ENCODE measurements at places on chromosomes 5 and 9.

DNA sequence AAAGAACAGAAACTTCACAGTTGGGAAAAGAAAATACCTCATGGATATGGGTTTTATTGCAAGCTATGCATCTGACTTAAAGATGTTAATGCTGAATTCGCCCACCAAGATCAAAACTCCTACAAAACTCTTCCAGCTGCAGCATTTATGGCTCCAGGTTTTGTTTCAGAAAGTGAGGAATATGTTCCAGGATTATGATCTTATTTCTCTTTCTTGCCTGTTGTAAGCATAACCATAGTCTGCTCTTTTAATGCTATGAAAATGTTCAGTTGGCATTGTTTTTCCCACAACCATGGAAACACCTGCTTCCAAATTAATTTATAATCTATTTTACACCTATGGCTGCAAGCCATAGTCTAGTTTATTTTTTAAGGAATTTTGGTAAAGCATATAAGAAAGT is 34.9 kb upstream of the FST start:
- no peak for DNase-seq

DNA sequence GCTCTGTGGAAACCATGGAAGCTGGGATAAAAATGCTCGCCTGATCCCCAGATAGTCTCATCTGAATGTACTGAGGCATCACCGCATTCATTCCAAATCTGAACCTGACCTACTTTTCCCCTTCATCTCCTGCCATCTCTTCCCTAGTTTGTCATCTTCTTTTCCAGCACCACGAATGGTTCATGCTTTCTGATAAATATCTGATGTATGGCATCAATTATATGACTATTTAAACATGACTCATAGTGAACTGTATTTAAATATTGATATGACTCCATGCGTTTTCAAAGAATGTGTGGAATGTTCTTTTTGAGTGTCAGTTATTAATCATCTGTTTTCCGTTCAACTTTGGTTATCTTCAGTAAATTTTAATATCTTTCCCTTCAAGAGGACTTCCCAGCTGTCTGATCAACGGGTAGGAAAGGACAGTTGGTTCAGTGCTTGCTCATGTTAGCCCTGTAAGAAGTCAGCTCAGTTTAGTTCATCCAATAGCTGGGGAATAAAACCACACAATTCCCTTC is 21.1 kb downstream of the BASP1 start:
- no peak for DNase-seq

DNA sequence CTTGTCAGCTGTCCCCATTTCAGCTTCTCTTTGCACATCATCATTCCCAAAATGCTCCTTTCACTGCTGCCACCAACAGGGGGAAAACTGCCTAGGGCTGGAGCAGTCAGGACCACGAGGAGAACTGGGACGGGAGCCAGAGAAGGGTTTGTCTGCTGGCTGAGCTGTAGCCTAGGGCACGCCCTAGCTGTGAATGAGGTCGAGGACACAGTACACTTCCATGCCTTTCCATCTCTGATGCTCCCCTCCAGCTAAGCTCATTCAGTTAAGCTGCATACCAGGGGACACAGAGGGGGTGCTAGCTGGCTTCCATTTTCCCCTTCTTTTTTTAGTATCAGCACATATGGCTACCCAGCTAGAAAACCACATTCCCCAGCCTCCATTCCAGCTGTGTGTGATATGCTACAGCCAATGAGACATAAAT is 64.7 kb downstream of the STK10 start:
- DNase-seq: no peak

- no peak for DNase-seq
Observed at GRCh38 chr9:21450733-21451394, 10.6 kb downstream of the IFNA1 start.

GRCh38 chr9:121563425-121563824 is 63.8 kb upstream of the GGTA1 start:
- no peak for DNase-seq

DNA sequence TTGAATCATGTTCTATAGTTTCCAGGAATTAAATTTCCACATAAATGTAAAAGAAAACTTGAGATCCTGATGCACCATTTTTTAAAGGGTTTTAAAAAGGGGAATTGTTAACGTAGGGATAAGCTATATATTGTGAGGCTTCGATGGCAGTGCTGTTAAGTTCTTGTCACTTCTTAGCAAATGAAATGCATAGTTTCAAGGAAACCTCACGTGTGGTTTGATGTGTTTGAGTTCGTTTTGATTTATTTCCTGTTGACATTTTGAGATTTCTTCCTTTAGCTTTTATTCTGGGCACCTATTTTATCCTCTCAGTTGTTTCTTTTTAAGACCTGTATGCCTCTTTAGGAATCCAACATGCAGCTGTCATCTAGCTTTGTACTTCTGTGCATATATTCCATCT is 301.0 kb downstream of the DOCK8 start:
- DNase-seq: no peak

DNA sequence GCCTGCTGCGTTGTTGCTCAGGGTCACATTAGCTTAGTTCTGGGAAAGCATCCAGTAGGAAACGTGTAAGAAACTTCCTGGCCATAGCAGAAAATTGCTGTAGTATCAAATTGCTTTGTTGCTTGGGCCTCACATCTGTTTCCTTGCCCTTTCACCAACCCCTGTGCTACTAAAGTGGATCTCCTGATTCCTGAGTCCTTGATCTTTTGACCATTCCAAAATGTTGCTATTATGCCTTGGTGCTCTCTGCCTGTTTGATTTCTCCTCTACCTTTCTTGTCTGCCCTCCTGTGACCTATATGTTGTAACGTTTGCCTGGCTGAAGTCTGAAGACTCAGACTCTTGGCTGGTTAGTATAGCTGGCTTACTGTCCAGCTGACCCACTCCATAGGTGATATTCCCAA is 350.5 kb downstream of the ADGRV1 start:
- DNase-seq: no peak

DNA sequence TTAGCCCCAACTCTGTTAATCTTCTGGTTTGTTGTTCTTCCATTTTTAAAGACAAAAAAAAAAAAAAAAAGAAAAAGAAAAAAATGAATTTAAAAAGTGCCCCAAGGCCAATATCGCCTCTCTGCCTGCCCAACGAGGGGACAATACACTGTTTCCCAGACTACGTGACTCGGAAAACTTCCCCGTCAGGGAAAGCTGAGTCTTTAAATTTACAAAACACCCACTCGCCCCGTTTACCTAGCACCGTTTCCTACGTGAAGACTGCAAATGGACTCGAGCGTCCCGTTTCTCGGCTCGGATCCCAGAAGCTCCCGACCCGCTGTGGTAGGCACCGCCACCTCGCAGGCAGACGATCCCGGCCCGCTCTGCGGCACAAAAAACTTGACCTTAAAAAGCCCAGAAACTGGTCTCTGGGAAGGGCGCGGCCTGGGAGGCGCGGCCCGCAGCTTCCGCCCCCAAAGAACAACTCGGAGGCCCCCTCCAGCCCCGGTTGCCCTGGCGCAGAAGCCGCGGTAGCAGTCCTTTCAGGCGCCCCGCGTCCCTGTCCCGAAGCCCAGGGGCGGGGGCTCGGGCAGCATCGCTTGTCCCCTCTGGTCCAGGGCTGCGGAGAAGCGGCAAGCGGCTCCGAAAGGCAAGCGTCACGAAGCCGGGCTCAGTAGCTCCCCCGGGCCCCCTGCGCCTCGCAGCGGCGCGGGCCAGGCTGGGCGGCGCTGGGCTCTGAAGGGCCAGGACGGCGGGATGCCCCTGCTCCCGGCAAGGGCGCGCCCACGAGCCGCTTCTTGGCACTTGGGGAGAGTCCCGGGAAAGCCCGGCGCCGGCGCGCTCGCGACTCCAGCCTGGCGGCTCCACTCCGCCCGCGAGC is at the start of gene GCNT4:
Gene GCNT4 (minus strand): TSS at position 367 of the 862 bp plus-strand sequence. CDS start 22,521 bp downstream, outside the sequence.
- no peak for DNase-seq

- no peak for DNase-seq
Observed at GRCh38 chr9:116207371-116208111, 54.0 kb downstream of the PAPPA start.

GRCh38 chr9:2298217-2298616 is 283.1 kb downstream of the SMARCA2 start:
- no peak for DNase-seq

DNA sequence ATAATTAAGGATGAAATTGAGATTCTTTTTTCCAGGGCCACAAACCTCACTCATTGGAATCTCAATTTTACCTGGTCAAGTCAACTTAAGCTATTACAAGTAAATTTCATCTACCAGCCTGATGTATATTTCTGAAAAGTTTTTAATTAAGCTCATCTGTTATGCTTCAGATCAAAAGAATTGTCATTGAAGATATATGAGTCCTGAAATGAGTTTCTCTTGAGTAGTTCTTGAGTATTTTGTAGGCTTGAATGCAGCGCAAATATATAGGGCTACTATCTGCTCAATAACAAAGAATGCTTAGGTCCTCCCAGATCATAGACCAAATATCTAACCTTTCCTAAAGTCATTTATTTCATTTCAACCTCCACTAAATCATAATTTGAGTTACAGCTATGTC is 482.2 kb upstream of the ST8SIA4 start:
- no peak for DNase-seq

DNA sequence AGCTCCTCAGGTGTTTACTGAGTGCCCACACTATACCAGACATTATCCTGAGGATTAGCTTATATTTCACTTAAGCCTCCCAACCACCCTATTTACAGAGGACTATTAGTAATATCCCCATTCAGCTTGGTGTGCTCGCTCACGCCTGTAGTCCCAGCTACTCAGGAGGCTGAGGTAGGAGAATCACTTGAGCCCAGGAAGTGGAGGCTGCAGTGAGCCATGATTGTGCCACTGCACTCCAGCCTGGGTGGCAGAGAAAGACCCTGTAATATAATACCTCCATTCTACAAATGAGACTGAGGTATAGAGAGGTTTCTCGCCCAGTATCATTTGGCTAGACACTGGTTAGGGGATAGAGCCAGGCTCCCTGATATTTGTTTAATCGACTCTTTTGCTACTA is 18.0 kb upstream of the MATR3 start:
- no peak for DNase-seq

DNA sequence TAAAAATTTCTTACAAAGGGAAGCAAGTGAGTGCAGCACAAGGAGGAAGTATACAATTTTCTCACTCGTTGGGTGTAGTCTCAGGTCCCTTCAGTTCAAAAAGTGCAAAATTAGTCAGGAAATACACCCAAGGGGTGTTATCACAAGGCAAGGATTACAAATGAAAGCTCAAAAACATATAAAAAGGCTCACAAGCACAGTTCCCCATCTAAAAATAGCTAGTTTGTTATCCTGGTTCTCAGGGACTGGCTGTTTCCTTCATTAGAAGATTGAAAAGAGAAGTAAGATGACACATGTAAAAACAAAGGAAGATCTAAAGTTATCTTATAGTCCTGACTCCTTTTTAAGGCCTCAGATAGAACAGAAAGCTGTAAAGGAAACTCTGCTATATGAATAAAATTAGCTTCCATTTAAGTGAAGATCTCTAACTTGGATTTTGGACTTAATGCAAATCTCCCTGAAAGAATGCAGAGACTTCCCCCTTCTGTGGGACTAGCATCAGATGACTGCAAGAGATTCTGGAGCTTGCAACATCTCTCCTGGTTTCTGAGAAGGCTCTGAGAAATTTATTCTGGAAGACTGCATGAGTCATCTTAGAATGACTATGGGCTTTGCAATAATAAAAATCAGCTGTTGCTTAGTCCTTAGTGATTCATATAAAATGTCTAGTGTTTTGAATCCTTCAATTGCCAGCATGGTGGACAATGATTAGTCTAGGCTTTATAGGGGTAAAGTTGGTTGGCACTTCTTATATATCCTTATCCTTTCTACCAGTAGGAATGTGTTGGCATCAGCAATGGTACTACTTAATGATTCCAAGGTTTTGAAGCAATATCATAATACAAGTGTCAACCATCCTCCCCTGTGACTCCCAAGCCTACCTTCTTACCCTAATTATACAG is 25.4 kb downstream of the DAB2 start:
- no peak for DNase-seq

DNA sequence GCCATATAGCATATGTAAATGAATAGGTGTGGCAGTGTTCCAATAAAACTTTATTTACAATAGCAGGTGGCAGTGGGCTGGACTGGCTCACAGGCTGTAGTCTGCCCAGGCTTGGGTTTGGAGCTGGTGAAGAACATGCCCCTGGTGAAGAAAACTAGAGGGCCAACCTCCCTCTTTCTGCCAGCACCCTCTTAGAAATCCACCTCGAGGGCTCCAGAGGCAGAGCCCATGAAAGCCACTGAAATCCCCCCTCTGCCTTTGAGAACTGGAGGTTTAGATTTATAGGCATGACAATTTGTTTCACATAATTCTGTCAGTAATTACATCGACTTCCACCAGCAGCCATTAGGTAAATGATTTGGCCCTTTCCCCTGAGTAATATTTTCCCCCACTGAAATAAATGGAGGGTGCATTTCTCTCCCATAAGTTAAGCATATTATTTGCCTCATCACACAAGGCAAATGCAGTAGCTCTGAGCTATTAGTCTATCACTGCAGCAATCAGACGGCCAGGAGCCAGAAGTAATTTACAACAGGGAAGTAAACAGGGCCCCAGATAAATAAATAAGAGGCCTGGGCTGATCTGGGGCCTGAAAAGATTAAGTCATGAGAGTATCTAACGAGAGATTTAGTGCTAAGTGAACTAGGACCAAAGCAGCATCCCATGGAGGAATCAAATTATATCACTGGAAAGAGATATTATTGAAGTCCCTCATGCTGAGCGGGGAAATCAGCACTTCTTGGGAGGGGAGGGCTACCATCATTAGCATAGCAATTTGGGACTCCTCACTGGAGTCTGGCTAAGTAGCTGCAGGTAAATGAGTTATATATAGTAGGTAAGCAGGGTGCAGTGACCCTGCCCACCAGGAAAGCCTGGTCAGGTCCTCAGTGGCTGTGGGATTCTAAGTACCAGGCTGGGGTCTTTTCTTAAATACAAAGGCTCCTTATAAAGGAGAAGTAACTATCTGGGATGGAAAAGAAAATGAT is 123.9 kb downstream of the SLIT3 start:
- DNase-seq: no peak

DNA sequence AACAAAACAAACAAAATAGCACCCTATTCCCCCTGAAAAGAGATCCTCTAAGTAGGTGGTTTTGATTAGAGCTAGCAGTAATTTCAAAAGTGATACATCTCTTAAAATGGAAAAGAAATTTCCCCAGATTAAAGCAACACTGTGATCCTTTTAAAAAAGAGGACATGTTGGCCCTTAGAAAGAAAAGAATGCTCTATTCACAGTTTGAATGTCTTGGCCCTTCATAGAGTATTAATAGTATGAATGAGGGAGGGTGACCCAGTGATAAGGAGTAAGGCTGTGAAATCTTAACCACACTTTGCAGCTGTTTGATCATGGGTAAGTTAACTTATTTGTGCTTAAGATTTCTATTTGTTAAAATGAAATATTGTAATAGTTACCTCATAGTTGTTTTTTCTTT is 467.7 kb upstream of the MEF2C start:
- no peak for DNase-seq

DNA sequence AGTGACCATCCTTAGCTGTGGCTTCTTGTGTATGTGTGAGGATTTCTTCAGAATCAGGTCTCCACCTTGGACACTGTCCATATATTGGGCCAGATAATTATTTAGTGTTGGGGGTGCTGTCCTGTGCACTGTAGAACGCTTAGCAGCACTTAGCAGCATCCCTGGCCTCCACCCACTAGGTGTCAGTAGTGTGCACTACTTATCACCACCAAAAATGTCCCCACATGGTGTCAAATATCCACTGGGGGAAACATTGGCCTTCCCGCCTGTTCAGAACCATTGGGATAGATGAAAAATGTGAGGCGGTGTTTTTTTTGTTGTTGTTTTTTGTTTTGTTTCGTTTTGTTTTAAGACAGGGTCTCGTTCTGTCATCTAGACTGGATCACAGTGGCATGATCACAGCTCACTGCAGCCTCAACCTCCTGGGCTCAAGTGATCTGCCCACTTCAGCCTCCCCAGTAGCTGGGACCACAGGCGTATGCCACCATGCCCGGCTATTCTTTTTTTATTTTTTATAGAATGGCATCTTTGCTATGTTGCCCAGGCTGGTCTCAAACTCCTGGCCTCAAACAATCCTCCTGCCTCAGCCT is 67.7 kb downstream of the TENT4A start:
- DNase-seq: no peak

Data from activated CD8-positive, alpha-beta memory T cell treated with anti-CD3 and anti-CD28 coated beads for 1 hour (primary cell).